ENCODE measurements at places on chromosomes 11 and 22.

- DNase-seq: no peak
Measured at GRCh38 chr22:39238966-39239505, 5.7 kb downstream of the PDGFB start.

GRCh38 chr11:109845437-109845836 is 247.8 kb upstream of the ZC3H12C start:
- DNase-seq: no peak

GRCh38 chr22:31488346-31488883 is 1.2 kb downstream of the EIF4ENIF1 start:
- DNase-seq: no peak

GRCh38 chr11:102662607-102663006 is 37.5 kb upstream of the MMP20 start:
- no peak for DNase-seq

DNA sequence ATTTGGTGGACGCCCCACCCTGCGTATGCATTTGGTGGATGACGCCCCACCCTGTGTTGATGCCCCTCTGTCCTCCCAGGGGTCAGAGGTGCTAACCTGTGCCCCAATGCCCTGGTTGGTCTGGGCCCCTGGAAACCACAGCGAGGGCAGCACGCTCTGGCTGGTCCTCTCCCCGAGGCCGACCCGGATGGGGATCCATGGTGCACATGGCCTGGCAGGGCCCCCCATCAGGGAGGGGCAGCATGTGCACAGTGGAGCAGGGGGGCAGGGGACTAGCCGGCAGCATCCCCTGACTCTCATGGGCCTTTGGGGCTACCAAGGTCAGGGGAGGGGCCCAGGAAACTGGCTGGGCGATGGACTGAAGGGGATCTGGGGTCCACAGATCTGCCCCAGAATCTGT is 7.6 kb upstream of the MUC5AC start:
- DNase-seq: no peak

- no peak for DNase-seq
Measured at GRCh38 chr11:112537846-112538330, 277.2 kb upstream of the PLET1 start.

- DNase-seq: no peak
Measured at GRCh38 chr22:29302681-29303465, 3.6 kb upstream of the GAS2L1 start.

DNA sequence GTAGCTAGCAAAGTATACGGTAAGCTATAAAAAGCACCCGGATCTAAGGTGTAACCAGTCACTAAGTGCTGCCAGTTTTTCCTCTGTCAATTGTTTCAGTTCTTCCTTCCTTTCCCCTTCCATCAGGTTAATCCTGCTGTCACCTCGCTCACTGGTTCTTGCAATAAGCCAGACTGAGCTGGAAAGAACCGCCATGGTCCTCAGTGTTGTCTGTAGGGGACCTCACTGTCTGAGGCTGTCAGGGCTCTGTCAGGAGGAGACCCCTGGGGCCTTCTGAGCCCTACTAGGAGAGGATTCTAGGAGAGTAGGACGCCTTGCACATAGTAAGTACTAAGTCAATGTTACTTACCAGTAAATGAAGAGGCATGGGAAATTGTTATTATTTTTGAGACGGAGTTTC is 1.4 kb upstream of the TBC1D22A start:
- no peak for DNase-seq

- no peak for DNase-seq
Measured at GRCh38 chr11:17159441-17159840, 48.3 kb downstream of the PIK3C2A start.

DNA sequence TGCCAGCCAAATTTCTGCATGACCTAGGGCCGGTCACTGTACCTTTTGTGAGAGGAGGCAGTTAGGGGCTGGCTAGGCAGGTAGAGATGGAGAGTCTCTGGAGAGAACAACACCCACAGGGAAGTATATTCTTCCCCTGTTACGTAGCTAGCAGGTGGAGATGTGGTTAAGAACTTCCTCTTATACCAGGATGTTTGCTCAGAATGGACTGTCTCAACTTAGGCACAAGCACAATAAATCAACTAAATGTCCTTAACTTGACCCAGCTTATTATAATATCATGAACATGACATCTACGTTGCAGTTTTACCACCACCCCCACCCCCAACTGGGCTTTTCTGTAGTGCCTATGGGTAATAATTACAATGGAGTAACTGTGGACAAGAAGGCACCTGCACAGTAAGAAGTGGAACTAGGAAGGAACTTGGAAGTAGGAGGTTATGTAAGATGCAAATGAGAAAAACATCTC is 60.7 kb upstream of the MPEG1 start:
- no peak for DNase-seq

DNA sequence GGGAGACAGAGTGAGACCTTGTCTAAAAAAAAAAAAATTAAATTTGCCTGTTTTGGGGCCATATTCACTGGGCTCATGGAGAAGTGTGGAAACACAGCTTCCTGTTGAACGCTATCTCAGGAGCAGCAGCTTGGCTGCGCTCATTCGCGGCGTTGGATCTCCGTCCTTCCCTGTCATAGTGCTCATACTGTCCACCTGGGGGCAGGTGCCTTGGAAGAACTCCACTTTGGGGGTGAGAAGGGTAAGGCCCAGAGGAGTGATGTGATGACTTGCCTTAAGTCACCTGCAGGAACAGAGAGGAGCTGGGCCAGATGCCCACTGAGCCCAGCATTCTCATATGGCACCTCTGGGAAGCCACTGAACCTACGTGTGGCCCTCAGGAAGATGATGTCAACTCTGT is 82.8 kb downstream of the CABIN1 start:
- no peak for DNase-seq

DNA sequence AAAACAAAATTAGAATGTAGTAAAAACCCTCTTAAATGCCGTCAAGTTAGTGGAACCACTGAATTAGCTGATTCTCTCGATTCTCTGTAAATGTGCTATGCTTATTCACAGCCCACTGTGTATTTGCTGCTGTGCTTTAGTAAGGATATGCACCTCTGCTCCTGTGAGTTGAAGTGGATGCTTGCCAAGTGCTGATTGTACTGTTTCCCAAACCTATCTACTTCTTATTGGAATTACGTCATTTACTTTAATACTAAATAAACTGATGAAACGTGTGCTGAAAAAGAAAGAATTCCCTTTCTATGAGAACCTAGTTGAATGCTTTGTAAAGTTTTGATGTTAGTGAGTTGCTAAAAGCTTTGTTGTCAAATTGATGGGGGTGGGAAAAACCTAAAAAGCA is 158.4 kb downstream of the LRRC4C start:
- DNase-seq: no peak

DNA sequence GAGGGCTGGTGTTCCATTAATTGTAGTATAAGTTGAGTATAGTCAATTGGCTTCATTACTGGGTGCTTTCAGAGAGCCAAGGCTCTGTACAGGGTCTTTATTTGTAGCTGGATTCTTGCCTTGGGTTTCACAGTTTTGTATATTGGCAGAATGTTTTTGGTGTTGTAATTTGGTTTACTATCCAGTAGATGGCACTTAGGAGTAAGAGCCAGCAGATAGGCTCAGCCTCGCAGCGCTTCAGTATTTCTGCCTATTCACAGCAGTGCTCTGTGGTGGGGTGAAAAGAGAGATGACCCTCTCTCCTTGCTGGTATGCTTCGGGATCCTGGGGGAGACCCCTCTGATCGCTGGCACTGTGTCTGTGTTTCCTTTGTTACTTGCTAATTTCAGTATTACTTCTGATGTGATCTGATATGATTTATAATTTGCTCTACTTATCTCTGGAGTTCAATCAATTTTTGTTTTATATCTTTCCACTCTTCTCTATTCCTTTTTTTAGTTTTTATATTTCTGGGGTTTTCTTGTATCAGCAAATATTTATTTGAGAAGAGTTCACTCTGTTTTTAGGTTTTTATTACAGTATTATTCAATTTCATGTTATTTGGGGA is 52.2 kb downstream of the ANO5 start:
- no peak for DNase-seq

GRCh38 chr22:37383341-37383740 is 43.9 kb downstream of the ELFN2 start:
- DNase-seq: no peak

DNA sequence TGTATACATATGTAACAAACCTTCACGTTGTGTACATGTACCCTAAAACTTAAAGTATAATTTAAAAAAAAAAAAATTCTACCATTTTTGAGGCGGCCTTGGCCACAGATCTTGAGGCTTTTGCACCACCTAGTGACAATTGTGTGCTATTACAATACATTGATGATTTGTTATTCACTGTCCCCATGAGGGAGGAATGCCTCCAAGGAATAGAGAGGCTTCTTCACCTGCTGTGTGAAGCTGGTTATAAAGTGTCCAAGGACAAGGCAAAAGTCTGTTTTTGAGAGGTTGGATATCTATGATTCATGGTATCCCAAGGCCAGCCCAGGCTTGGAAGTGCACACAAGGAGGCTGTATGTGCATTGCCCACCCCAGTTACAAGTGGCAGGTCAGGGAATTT is 30.7 kb downstream of the SLC22A25 start:
- no peak for DNase-seq

DNA sequence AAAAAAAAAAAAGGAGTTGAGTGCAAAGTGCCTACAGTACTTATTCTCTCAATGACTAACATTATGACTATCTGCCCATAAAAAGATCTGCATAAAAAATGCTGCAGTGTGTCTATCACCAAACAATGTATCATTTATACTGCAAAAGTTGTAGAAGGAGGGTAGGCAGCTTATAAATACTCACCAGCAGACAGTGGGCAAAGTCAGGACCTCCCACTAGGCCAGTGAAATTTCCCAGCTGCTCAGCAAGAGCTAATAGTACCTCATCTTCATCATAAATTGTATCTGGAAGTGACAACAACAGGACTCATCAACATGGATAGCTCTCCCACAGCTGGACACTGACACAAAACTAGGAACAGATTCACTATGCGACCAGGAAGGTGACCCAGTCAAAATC is 1.6 kb downstream of the PPP2R1B start:
- no peak for DNase-seq
